ENCODE measurements at places on chromosomes 2 and 18.

DNA sequence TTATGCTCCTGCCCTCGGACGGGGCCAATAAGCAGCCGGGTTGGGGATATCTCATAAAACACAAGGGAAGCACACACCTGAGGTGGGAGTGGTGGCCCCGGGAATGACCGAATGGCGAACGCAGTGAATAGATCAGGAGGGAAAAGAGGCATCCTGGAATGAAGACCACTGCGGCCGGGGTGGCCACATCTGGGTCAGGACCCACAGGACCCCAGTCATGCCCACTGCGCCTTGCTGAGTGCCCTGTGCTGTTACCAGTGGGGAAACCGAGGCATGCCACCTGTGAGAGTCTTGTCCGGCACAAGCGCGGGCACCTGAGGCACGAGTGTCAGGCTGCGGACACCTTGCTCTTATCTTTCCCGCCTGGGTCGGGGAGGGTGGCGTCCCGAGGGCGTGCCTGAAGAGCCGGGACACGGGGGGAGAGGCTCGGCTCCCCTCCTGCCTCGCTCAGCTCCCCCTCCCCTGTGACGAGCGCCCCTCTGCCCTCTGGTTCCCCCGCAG lies 1.6 kb downstream of the PDCD1 start:
- DNase-seq = no peak

GRCh38 chr2:28274911-28275685 lies 117.6 kb upstream of the FOSL2 start:
- DNase-seq = no peak

- DNase-seq = no peak
Observed at GRCh38 chr2:112923967-112924338, 13.0 kb downstream of the IL37 start.

DNA sequence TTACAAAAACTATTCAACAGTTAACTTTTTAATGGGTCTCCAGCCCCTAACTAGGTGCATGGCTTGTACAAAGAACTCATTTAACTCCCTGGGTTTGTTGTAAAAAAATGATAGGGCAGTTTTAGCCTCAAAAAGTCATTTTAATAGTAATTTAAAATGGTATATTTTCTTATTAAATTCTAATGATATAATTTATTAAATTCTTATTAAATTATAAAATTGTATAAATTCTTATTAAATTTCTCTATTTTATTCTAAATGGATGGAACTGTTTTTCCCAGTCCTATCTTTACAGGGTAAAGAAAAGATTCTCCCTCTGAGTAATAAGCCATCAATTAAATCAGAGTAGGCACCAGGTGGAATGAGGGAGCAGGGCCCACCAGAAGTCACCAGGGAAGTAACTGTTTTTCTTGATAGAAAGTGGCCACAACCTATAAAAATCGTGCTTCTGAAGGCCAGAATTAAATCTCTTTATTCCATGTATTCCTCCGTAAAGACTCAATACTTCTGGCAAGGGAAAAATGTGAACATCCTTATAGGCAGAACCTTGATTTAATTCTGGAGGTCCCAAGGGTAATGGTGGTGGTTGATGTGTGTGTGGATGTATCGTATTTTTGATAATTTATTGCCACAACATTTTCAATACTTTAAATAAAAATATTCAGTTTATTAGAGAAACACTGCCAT lies 814 bp downstream of the FKBP7 start:
- DNase-seq = no peak

DNA sequence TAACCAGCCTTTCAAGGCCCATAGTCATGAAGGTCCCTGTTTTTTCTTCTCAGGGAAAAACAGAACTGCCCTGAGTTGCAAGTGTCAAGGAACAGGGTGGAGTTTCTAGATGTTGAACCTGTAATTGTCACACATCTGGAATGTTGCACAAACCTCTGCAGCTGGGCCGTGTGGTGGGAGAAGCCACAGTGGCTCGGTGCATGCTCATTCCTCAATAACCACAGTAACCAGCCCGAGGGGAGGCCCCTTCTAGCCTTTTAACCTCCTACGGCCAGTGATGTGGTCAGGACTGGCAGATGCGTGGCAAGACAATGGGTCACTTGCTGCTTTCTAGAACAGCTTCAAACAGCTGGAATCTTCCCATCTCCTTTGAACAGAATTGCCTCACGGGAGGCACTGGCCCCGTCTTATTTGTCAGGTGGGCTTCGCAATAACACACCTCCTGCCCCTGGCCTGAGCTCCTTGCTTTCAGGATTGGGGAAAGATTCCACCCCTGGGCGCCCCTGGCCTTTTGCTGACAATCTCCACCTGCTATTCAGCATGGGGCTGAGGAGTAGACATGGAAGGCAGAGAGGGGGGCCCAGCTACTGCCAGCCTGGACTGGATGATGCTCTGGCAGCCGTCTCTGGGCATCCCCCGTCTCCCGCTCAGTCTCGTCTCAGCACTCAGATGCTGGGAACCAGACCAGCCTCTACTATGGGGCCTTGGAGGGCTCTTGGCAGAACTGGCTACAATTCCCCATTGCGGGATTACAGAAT lies 102.9 kb downstream of the KLHL29 start:
- DNase-seq = no peak

DNA sequence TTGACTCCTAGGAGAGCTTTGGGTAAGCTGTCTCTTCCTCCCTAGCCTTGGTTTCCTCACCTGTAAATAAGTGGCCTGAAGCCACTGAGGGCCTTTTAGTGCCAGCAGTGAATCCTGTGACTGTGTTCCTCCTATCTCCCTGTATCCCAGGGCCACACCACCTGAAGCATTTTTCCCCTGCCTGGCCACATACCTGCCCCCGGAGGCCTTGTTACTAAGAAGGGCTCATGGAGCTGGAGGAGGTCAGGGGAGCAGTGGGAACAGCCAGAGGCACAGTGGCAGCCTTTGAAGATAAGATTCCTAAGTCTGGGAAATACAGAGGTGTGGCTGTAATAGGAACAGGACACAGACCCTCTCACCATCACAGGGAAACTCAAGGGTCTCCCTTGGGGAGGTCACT lies 162.4 kb downstream of the SMAD7 start:
- no peak for DNase-seq

GRCh38 chr18:6273423-6273822 lies 141.3 kb downstream of the L3MBTL4 start:
- DNase-seq = no peak

- no peak for DNase-seq
Observed at GRCh38 chr2:43538034-43538670, 57.7 kb downstream of the THADA start.

- DNase-seq = no peak
Observed at GRCh38 chr18:22113144-22113844, 56.1 kb upstream of the GATA6 start.

DNA sequence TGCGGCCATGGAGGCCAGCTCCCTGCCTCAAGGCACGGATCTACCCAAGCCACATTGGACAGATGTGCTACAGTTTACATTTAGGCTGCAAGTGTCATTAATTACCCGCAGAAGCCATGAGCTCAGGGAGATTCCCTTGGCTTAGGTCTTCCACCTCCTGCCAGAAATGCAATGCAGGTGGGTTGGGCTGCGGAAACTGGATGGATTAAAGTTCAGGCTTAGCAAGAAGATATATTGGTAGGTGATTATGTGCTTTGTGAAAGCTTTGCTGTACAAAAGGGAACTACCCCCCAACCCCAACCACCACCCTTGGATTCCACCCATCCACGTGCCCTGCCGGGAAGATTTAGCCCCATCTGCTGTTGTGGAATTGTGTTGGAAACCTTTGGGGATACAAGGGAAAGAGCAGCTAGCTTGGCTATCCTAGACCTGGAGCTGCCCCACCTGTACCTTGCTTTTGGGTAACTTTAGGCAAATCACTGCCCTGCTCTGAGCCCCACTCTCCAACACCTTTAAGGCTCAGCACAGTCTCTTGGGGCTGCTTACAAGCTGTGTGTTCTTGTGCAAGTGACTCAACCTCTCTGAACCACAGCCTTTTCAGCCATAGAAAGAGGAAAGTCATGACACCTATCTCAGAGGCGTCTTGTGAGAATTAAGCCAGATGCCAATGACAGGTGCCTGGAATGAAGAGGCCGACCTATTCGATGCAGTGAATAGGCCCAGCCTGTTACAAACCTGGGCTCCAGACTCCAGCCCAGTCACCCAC lies 141.6 kb upstream of the GLI2 start:
- DNase-seq = no peak

GRCh38 chr2:159506202-159506601 lies 110.1 kb downstream of the BAZ2B start:
- DNase-seq = no peak

GRCh38 chr18:36888778-36889177 lies 59.9 kb downstream of the KIAA1328 start:
- no peak for DNase-seq

- DNase-seq = no peak
Observed at GRCh38 chr2:129504646-129505045, 474.8 kb upstream of the RAB6C start.

- no peak for DNase-seq
Observed at GRCh38 chr18:26802330-26803200, 62.9 kb downstream of the AQP4 start.

- DNase-seq = no peak
Observed at GRCh38 chr18:10010611-10011015, 96.8 kb downstream of the VAPA start.

DNA sequence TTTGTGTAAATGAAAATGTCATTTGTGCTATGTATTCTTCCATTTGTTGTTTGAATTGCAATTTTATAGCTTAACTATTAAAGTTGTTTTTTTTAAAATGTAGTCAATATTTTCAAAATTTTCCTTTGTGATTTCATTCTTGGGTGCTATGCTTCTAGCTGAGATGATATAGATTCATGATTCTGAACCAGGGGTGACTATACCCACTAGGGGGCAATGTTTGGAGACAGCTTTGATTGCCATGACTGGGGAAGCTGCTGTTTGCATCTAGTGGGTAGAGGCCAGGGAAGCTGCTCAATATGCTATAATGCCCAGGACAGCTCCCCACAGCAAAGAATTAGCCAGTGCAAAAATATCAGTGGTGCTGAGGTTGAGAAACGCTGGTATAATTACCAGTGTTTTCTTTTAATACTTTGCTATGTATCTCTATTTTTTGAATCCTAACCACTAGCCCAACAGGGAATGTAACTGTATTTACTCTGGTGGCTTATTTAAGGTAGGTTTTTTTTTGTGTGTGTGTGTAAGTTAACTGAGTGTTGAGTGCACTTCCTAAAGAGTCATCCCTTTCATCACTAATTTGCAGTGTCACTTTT lies 99.7 kb downstream of the MEP1B start:
- no peak for DNase-seq

- DNase-seq = no peak
Observed at GRCh38 chr2:155218292-155218924, 519.9 kb downstream of the KCNJ3 start.

GRCh38 chr18:59705145-59705544 lies 7.9 kb upstream of the CCBE1 start:
- DNase-seq = no peak

DNA sequence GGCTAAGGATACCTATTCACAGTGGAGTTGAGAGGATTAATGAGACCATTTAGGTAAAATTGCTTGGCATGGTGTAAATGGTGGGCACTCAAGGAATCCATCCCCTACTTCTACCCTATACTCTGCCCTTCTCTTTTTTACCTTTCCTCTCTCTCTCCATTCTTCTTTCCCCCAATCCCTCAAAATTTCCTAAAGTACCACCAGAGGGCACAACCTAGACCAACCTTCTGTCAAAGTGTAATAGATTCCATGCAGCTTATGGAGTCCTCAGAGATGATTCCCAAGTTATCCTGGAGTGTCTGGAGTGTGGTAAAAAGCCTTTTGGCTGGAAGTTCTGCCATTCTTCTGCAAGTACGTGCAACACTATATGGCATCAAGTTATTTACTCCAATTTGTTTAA lies 33.0 kb upstream of the CCDC195 start:
- no peak for DNase-seq

DNA sequence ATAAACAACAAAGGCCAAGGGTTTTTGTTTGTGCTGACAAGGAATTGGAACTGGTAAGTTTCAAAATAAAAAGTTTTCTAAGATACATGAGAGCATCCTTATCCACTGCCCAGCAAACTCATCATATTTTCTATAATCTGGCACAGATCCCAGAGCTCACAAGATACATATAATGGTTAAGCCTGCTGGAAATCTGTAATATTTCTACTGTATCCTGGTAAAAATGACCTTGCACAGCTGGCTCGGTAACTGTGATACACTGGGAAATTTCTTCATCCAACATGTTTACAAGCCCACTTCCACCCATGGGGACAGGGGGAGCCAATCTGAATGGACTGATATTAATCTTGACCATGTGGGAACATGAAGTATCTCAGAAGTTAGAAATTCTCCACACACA lies 425.4 kb upstream of the MMADHC start:
- DNase-seq = no peak

- no peak for DNase-seq
Observed at GRCh38 chr2:137173463-137173862, 408.1 kb downstream of the THSD7B start.

DNA sequence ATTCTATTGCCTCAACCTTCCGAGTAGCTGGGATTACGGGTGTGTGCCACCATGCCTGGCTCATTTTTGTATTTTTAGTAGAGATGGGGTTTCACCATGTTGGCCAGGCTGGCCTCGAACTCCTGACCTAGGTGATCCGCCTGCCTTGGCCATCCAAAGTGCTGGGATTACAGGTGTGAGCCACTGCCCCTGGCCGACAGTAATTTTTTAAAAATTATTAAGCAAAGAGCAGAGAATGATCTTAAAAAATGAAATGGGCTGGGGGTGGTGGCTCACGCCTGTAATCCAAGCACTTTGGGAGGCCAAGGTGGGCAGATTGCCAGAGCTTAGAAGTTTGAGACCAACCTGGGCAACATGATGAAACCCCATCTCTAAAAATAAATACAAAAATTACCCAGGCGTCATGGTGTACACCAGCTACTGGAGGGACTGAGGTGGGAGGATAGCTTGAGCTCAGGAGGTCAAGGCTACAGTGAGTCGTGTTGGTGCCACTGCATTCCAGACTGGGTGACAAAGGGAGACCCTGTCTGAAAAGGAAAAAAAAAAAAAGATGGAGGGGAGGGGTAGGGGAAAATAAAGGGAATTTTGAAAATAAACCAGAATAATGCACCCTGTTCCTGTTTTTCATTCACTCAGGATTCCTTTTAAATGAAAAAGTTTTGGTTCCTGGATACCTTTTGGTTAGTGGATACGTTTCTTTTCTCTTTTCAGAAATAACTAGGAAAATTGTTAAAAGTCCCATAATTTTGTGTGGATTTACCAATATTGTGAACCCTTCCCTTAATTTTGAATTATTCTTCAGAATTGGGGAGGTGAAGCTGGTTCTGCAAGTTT lies 33.9 kb downstream of the MAP4K4 start:
- DNase-seq = no peak

DNA sequence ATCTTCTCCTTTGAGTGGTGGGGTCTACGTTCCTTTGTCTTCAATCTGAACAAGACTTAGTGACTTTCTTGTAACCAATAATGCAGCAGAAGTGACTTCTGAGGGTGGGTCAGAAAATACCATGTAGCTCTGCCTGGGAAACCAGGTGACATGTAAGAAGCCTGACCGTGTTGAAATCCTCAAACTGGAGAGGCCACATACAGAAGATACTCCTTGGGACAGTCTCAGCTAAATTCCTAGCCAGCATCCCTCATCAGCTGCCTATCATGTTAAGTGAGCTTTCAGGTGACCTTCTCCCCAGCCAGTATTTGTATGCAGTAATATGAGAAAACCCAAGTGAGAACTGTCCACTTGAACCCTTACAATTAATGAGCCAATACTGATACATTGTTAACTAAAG lies 27.0 kb downstream of the PPM1B start:
- DNase-seq = no peak
